Activated CD4-positive, alpha-beta T cell treated with anti-CD3 and anti-CD28 coated beads, Interleukin-10, Interleukin-2, amounts not matched to agents 100 ng/mL and 50 ng/mL, durations not matched to agents 16 hours and 8 hours (primary cell): ENCODE measurements at places on chromosomes 4 and X.

GRCh38 chr4:22237155-22237751, 278.6 kb downstream of the ADGRA3 start:
- DNase-seq = peak; percentile 28

DNA sequence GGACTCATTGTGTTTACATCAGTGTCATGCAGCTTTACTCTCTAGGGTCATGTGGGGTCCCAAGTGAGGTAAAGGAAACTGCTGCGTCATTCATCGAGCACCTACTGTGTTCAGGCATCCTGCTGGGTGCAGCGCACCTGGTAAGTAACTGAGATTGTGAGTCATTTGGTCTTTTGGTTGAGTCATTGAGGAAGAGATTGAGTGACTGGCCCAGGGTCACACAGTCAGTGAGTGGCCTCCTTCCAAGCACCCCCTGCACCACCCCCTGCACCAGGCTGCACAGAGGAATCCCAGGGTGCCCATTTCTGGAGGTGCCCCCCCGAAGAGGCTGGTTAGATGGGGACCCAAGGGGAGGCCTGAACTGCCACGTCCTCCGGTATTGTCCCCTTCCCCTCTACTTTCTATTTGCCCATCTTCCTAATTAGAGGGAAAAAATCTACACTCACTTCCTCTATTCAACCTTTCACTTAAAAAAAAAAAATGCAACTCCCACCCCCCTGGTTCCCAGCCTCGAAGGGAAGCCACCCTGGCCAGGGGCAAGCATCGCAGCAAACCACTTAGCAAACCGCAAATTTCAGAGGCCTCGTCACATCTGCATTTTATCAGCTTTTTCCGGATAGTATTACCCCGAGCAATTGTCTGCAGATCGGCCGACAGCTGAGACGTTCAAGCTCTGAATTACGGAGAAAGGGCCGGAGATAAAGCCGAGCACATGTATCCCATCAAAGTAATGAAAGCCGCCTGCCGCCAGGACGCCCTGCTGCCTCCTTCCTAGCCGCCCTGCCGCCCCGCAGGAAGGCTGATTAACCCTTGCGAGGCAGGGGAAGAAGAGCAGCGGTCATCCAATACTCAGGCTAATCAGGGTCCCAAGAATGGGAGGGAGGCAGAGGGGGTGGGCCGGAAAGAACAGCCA, 96.3 kb upstream of the MSX1 start:
- peak; percentile 90 for DNase-seq

DNA sequence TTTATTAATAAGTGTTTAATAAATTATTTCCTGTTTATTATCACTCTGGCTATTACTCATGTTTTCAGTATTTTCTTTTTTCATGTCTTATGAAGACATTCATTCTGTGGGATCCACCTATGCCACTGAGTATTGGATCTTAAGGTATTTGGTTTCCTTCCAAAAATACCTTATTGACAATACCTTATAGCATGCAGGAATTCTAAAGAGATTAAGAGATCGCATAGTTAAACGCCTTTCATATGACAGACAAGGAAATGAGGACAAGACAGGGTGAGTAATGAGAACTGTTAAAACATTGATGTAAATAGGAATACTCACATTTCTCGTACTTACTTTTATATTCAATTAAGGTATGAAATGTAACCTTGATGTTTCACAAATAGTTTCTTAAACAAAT, 38.2 kb upstream of the TMPRSS11B start:
- no peak for DNase-seq

GRCh38 chr4:77156912-77157858, at the start of gene CCNG2:
CCNG2 (plus strand) TSS chr4:77157207; CDS start chr4:77158533, 1,326 bp downstream.
- DNase-seq = peak; percentile 18

GRCh38 chrX:128616933-128617332, 564.7 kb upstream of the ACTRT1 start:
- no peak for DNase-seq

GRCh38 chr4:140243278-140243753, 89.3 kb upstream of the MAML3 start:
- DNase-seq = peak; percentile 7

- DNase-seq = no peak
Observed at GRCh38 chr4:24319387-24319786, 265.0 kb downstream of the DHX15 start.

GRCh38 chr4:115660465-115660864, 547.0 kb upstream of the NDST4 start:
- no peak for DNase-seq

DNA sequence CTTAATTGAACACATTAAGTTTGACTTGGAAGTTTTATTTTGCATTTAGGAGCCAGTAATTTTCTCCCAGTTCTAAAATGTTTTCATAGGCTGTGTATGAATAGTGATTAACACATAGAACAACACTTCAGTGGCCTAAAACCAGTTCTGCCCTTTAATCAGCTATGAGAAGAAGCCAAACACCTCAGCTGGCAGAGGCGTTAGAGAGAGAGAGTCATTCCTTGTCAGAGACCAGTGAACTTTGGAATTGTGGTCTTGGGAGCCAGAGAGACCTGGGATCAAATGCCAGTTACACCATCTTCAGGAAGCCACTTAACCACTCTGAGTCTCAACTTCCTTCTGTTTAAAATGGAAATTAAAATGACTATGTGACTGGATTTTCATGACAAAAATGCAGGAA, 39.3 kb upstream of the PRPS2 start:
- DNase-seq = no peak

DNA sequence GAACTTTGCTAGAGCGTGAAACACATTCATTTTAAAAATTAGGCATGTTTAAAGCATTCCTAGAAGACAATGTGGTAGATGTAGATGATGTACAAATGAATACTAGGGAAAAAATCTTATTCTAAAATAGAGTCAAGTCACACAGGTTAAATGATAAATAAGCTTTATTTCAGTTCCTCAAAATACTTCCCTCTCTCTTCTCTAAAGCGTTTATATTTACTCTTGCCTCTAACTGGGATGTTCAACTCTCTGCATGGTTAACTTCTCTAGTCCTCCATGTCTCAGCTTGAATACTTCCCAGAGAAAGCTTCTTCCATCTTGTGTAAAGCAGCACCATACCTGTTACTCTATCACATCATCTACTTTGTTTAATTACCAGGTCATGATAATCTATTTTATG, 30.9 kb upstream of the GLRA3 start:
- no peak for DNase-seq

GRCh38 chrX:22686138-22686541, 313.6 kb upstream of the DDX53 start:
- no peak for DNase-seq

DNA sequence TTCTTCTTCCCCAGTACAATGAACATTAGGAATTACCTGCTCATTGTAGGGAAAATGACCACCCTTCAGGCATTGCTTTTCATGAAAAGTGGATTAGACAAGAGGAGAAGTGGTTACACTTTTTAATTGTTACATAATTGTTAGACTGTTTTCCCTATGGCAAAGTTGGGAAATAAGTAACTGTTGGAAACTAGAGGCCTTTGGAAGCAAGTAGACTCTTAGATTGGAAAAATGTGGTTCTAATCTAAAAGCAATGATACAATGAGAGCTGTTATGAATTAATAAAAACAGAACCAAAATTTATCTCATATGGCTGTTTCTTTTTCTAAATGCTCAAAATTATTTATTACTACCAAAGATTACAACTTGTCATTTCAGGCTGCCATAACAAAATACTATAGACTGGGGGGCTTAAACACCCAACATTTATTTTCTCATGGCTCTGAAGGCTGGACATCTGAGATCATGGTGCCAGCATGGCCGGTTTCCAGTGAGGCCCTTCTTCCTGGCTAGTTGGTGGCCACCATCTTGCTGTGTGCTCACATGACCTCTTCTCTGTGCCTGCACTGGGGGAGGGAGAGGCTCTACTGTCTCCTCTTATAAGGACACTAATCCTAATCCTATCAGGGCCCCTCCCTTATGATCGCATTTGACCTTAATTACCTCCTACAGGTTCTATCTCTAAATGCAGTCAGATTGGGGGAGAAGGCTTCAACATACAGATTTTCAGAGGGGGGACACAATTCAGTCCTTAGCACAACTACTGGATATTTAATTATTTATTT, 12.5 kb downstream of the CC2D2A start:
- DNase-seq = no peak

GRCh38 chrX:5306654-5307121, 922.0 kb downstream of the NLGN4X start:
- DNase-seq = peak; percentile 4

DNA sequence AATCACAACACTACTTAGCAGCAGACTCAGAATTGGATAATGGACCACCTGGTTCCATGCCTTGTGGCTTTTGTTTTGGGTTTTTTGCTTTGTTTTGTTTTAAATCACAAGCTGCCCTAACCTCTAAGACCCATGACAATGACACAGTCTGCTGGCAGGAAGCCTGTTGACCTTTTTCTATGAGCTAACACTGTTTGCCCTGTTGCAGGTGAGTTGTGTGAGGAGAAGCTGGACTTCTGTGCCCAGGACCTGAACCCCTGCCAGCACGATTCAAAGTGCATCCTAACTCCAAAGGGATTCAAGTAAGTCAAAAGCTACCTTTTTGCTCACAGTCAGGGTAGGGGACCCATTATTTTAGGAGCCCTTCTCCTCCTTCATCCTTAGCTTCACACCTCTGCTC, 110.8 kb upstream of the PACRGL start:
- no peak for DNase-seq
